CD4-positive, alpha-beta T cell treated with Interleukin-21 for 1 hour (primary cell): ENCODE measurements at places on chromosomes 7 and 10.

DNA sequence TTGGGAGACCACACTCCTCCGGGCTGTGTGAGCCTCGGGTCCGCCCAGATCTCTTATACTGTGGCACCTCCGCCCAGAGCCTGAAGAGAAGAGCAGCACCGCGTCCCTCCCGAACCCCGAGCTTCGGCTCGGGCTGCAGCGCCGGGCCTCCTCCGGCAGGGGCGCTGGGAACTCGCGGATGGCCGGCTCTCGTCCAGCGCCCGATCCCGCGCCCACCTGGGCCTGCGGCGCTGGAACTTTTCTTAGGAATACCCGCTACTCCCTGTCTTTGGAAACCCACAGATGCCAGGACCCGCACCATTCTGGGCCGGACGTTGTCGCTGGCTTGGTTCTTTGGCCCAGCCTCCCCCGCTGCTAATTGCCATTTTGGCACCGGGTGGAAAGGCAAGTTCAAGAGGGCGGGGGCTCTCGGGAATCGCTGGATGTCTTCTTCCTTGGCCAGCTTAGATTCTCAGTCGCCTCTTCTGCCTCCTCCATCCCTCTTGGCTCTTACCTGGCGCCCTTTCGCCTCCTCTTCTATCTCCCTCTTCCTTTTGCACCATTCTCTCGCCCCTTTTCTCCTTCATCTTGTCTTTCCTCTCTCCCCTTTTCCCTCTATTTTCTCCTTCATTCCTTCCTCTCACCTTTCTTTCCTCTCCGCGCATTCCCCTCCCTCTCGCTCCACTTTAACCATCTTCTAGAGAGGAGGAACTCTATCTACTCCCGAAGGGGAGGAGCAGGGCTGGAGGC, 2.1 kb upstream of the SORCS3 start:
- no peak for DNase-seq

GRCh38 chr7:12269100-12269895, 58.2 kb downstream of the TMEM106B start:
- no peak for DNase-seq

GRCh38 chr7:7237201-7237977, 55.0 kb downstream of the C1GALT1 start:
- no peak for DNase-seq

- DNase-seq, result no peak
Observed at GRCh38 chr10:116632596-116633215, 12.0 kb downstream of the PNLIPRP2 start.

- no peak for DNase-seq
Observed at GRCh38 chr7:150324373-150324961, 1.1 kb upstream of the ACTR3C start.

GRCh38 chr10:132510174-132510611, 27.4 kb upstream of the INPP5A start:
- no peak for DNase-seq

DNA sequence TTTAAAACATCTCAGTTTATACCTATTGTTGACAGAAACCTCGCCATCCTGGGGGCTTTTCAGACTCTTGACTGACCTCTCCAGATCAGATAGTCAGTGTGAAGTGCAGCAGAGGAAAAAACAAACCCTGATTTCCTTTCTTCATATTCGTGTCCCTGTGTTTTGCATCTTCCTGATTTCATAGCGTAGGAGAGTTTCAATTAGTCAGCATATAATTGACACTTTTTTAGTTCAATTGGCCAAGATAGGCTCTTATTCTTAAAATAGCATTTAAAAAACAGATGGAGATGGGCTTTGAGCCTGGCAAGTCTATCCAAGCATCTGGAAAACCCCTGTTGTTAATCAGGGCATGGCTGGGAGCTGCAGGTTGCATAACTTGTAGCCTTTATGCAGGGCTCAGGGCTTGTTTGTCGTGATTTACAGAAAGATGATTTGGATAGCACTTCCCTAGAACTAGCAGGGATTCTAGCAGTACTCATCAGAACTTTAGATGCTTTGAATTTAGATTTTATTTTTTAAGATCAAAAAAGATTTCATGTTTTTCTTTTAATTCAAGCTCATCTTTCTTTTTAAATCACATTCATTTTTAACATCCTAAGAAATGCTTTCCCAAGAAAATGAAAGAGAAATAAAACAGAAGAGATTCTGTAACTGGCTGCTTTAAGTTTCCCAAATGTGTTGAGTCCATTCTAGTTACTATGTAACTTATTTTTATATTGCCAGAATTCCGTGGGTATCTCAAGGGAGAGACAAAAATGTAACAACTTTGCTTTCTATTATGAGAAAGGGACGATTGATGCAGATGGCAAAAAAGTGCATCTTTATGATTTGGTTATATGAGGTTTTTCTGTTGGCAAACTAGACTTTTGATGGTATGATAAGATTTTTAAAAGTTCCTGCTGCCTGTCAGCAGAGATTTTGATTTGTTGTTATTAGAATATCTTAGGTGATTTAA, 270.8 kb upstream of the FZD8 start:
- no peak for DNase-seq

- no peak for DNase-seq
Observed at GRCh38 chr7:5452937-5453540, 29.4 kb upstream of the TNRC18 start.

DNA sequence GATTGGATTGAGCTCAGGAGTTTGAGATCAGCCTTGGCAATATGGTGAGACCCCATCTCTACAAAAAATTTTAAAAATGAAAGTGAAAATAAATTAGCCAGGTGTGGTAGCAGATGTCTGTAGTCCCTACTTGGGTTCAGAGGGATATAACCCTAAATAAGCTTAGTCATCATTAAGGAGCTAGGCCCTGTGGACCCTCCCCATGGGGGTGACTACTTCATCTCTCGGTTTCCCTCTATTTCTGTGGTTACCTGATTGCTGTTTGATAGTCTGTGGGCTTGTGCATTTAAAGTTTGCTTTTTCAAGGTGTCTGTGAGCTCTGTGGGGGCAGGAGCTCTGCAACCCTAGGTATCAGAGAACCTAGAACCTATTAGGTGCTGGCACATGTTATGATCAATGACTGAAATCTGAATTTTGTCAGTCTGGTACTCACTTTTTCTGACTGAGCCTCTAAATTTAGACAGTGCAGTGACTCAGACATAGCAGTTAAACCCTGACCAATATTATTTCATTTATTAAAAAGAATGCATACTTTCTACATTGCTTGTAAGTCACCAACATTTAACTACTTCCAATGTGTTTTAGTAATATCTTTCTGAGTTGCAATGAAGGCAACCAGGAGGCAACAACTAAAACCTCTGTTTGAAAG, 8.1 kb upstream of the CUZD1 start:
- DNase-seq, result no peak

DNA sequence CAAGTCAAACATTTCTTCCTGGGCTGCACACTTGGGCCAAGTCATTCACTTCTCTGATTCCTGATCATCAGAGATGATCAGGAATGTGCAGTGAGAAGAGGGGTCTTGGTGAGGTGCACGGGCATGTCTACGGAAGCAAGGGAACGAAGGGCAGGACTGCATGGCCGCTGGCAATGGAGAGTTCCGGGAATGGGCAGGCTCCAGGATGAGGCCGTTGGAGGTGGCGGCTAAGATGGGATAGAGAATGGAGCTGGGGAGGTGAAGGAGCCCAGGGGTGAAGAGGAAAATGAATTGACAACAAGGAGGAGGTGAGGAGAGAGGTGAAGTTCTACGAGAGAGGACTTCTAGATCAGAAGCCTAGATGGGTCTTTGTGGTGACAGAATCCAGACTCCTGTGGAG, 260.0 kb downstream of the GRID1 start:
- no peak for DNase-seq

GRCh38 chr7:134954197-134955082, 31.9 kb upstream of the AGBL3 start:
- peak; percentile 48 for DNase-seq

- peak; percentile 52 for DNase-seq
Observed at GRCh38 chr7:100493476-100494264, 9.9 kb downstream of the NYAP1 start.

- no peak for DNase-seq
Observed at GRCh38 chr10:90276894-90277475, 575.6 kb downstream of the KIF20B start.

DNA sequence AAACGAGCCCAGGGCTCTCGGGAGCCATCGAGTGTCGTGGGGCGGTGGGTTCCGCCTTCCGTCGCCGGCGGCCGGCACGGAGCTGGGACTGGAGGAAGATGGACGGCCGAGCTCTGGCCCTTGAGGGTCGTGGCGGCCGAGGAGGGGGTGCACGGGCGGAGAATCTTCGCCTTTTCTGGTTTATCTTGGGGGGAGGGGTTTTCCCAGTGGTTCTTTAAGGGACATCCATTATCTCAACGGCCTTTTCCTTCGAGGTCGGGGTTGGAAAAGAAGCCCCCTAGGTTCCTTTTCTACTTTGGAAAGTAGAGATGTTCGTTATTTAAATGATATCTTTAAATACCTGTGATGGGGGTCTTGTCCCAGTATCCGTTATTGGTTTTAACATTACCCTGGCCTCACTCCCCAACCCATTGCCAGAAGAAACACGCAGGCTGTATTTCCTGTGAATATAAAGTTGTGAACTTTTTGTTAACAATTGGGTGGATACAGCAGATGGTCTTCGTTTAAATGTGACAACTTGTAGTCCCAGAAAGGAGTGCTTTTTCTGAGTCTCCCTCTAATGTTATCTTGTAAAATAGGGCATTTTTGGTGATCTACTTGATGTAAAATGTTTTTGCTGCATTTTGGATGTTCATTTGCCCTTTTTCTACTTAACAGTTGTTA, 765 bp downstream of the CCAR1 start:
- DNase-seq, result peak; percentile 23

DNA sequence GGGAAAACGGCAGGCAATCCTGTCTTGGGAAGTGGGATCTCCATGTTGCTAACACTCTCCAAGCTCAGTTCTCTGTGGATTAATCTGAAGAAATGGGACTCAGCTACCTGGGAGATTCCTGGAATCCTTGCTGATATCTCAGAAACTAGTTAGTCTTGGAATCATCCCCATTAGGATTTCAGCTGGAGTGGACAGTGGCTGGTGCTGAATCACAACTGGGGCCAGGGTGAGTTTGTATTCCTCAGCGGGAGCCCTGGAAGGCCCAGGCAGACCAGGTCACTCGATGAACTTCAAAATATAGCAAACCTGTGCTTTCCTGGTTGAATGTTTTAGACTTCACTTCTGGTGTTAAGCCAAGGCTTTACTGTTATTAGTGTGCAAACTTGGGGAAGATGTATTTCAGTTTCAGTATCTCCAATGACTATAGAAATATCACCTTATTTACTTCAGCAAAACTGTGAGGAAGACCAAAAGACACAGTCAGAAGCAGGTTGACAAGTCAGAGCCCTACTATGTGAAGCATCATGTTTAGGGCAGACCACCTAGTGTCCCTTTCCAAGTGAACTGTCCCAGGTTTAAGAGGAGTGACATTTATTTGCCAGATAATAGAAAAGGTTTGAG, 126.1 kb downstream of the AOAH start:
- DNase-seq, result no peak

GRCh38 chr7:76233538-76234281, 32.0 kb downstream of the SRRM3 start:
- no peak for DNase-seq

- DNase-seq, result no peak
Observed at GRCh38 chr10:43649185-43649523, 473 bp upstream of the ZNF32 start.

GRCh38 chr10:88236121-88236743, 346.9 kb downstream of the RNLS start:
- DNase-seq, result no peak

DNA sequence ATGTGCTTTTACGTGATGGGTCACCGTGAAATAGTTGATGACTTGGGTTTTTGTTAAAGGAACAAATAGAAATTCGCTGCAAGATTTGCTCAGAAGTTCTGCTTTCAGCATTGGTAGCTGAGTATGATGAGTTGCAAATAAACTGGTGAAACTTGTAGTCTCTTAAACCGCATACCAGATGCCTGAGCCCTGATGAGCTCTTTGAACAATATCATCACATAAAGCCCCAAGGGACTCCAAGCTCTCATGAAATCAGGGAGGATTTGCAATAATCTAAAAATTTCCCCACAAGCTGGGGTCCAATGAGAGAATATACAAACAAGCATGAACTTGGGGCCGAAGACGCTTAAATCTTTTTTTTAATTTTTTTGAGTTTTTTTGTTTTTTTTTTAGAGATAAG, 312.4 kb downstream of the CALN1 start:
- DNase-seq, result no peak

- DNase-seq, result no peak
Observed at GRCh38 chr7:27202018-27202861, 2.3 kb upstream of the HOXA13 start.
